ENCODE measurements at places on chromosomes 4 and X. TPM values are rescaled to one million over a fixed set of nuclear protein-coding genes. Genes with fewer than 3 reads are reported as not detected.

DNA sequence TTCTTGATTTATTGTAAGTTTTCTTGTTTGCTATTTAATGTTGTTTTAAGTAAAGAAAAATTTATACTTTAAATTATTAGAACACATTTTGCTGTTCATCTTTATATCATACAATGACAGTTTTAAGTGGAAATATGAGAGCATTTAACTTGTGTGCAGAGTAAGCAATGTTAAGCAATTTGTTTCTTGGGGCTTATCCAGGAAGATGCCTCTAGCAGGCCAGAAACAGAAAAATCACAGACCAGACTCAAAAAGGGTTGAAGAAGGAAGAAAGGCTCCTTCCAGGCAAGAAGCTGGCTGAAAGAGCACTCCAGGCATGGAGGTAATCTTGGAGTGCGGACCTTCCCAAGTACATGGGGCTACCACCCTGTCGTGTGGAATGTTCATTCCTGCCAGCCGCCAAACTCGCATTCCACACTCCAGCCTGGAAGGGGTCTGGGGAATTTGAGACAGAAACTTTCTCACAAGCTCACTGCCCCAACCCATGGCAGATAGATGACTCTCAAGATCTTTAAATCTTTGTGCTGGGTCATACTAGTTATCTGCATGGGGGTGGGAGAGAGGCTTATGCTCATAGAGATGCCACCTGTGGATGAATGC is 1521.3 kb upstream of the AGA start:
- DNase-seq = no peak

- DNase-seq = no peak
Observed at GRCh38 chrX:22338740-22339139, 66.0 kb downstream of the CBLL2 start.

- DNase-seq = no peak
Observed at GRCh38 chr4:133865612-133866327, 335.8 kb downstream of the PABPC4L start.

DNA sequence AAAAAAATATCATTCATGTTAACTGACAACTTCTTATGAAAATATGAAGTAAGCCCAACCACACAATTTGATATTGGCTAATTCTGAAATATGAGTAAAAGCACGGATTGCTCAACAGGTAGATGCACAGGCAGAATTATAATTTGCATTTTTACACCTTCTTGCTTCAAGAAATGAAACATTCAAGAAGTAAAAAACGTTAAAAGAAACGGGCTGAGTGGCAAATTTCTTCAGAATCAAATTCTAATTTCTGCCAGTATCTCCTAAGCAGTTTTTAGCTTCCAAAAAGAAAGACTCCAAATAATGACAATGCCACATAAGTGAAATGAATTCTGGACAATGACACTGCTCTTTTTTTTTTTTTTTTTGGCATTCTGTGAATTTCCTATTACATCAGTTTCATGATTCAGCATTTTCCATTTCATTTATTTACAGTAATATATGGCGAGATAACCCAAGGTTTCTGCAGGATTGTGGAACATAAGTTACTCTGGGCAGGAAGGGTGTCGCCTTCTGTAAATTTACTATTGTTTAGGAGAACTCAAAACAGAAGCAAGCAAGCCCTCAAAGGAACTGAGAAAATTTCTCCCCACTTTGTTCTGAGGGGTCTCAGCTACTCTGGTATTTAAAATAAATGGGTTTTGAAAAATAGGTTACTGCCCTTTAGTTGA is 1.4 kb downstream of the SEL1L3 start:
- no peak for DNase-seq

DNA sequence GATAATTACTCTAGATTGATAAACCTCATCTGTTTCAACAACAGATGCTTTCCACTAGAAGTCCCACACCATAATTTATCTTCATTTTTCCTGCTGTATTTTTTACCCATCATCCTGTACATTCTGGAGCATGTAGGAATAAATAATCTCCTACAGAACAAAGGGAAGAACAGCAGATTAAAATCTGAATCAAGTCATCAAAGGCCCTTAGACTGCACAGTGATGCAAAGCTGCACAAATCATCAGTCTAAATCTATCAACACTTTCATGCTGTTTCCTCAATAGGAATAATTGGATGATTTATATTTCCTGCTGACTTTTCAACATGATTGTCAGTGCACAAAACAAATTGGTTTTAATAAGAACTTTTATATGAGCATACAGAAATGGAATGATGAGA is 1143.9 kb downstream of the STIM2 start:
- no peak for DNase-seq

The CYTL1 gene
- not detected for total RNA-seq

DNA sequence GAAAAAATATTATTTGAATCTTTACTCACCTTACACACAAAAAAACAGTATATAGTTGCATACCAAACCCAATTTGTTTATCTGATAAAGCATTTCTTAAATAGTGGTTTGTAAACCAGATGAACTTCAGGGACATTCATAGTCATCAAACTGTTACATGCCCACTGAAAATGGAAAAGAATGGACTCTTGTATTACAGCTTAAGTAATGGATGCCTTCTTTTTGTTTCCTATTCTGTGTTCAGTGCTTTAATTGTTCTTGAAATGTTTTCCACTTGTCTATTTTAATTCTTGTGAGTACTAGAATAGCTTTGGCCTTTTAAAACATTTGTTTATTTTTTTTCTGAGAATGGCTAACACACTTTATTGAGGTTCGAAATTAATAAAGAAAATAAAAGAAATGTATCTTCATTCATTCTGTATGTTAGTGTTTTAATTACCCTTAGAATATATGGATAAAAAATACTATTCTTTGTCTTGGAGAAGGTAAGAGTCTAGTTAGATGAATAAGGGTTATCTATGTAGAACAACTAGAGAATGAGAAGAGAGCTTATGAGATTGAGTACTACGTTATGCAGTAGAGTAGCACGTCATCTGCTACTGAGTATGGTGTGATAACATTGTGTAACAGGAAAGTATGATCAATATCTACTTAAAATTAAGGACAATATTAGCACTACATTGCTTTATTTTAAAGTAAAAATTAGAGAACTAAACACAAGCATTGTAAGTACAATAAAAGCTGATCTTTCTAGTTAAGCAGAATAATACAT is 9.9 kb downstream of the CPEB2 start:
- DNase-seq = no peak

The GJB1 gene
- total RNA-seq = not detected

Measured in activated B cell treated with CpG ODN at 0.5 μM for 24 hours (primary cell).